NCI-H446 (cell line): ENCODE measurements at places on chromosomes 2 and 18.

- DNase-seq = no peak
Measured at GRCh38 chr2:163856941-163857340, 121.1 kb upstream of the FIGN start.

GRCh38 chr18:24584813-24585212 lies 124.4 kb downstream of the HRH4 start:
- DNase-seq = no peak

GRCh38 chr2:185955050-185955449 lies 216.4 kb downstream of the FSIP2 start:
- no peak for DNase-seq

DNA sequence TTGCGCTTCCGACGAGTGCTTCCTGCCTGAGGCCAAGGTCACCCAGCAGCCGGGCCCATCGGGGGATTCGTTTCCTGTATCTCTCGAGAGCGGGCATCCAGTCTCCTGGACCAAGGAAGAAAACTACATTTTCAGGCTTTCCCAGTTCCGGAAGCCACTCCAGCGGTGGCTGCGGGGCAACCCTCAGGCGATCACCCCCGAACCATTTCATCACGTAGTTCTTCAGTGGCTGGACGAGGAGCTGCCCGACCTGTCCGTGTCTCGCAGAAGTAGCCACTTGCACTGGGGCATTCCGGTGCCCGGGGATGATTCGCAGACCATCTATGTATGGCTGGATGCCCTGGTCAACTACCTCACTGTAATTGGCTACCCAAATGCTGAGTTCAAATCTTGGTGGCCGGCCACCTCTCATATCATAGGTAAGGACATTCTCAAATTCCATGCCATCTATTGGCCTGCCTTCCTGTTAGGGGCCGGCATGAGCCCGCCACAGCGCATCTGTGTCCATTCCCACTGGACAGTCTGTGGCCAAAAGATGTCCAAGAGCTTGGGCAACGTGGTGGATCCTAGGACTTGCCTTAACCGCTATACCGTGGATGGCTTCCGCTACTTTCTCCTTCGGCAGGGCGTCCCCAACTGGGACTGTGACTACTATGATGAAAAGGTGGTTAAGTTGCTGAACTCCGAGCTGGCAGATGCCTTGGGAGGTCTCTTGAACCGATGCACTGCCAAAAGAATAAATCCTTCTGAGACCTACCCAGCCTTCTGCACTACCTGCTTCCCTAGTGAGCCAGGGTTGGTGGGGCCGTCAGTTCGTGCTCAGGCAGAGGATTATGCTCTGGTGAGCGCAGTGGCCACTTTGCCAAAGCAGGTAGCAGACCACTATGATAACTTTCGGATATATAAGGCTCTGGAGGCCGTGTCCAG lies 1.0 kb downstream of the MARS2 start:
- peak; percentile 11 for DNase-seq

DNA sequence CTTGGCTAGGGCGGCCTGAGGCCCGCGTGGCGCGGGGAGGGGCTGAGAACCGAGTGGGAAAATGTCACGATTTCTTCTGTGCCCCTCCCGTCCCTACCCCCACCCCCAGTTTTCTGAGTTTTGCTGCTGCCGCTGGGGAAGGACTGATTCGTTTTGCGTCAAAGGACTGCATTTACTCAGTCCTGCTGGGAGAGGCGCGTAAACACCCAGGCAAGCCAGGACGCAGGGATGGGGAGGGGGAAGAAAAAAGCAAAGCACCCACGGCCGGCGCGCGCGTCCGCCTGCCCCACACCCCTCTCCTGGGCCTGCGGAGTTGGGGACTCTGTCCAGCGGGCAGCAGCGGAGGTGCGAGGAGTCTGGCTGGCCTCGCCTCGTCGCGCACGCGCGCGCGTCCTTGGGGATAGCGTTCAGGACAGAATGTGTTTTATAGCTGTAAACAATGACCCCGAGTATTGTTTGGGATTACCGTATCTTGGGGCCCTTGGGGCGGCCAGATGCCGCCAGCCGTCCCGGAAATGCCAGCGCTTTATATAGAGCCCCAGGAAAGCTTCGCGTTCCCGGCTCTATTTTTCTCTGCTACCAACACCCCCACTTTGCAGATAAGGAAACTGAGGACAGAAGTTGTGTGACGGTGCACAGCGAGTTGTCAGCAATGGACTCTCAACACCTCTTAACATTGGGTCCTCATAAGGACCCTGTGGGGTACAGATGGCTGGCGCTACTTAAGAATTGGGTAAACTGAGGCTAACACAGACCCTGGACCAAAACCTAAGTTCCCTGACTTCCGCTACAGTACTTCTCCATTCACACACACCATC lies 1.7 kb upstream of the FOSL2 start:
- no peak for DNase-seq

DNA sequence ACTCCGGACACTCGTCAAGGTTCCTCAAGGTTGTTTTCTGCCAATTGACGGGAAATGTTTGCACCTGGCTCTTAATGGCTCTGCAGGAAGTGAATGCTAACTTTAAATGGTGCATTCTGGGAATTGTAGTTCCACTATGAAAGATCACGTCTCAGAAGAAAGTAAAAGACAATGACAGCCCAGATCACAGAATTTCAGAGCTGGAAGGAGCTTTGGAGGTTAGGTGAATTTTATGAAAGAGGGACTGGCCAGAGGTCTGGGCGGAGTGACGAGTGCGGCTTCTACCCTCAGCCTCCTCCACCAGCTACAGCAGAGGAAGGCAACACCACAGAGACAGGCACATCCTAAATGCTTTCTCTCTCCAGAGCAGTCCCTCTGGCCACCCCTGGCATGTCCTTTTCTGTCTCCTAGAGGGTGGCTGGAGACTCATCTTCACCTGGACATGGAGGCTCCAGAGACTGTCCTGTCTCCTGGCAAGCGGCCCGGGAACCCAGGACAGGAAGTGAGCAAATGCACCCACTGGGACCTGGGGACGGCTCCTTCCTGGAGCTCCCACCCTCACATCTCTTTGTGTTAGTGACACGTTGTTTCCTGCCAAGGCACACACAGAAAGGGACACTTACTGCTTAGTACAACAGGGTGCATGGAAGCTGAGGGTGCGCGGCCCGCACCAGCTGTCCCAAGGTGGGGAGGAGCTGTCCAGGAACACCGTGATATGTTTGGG lies 19.4 kb downstream of the THAP4 start:
- no peak for DNase-seq

- DNase-seq = no peak
Measured at GRCh38 chr2:215843579-215843978, 169.8 kb downstream of the MREG start.

- peak; percentile 68 for DNase-seq
Measured at GRCh38 chr2:51994123-51994763, 962.3 kb upstream of the NRXN1 start.

GRCh38 chr2:45874344-45874743 lies 222.9 kb downstream of the PRKCE start:
- peak; percentile 90 for DNase-seq

- DNase-seq = peak; percentile 48
Measured at GRCh38 chr2:133674433-133675331, 106.4 kb upstream of the NCKAP5 start.

- no peak for DNase-seq
Measured at GRCh38 chr2:29139152-29139551, 23.9 kb downstream of the CLIP4 start.

DNA sequence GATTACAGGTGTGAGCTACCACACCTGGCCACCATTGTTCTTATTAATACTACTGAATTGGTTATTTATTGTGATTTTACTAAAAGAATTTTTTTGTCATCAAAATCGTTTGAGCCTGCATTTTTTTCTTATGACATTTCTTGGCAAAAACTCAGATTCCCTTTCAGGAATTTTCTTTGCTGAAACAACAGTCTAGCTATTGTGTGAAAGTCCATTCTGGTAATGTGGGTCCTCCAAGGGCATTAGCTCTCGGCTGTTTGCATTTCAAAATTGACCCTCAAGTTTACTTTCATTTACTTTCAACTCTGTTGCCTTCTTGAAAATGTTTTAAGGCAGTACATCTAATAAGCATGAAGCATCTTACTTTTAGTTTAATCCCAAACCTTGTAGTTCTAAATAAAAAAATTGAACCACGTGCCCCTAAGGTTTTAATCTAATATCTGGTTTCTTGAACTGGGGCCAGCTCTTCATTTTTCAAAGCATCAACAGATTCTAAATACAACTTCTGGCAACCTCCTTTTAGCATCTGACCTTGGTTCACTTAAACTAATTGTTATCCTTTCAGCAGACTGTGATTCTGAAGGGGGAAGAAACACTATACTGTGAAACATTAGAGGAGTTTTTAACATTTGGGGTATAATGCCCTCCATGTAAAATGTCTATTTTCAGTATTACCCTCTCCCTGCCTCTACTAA lies 325.2 kb upstream of the RAB12 start:
- DNase-seq = no peak

DNA sequence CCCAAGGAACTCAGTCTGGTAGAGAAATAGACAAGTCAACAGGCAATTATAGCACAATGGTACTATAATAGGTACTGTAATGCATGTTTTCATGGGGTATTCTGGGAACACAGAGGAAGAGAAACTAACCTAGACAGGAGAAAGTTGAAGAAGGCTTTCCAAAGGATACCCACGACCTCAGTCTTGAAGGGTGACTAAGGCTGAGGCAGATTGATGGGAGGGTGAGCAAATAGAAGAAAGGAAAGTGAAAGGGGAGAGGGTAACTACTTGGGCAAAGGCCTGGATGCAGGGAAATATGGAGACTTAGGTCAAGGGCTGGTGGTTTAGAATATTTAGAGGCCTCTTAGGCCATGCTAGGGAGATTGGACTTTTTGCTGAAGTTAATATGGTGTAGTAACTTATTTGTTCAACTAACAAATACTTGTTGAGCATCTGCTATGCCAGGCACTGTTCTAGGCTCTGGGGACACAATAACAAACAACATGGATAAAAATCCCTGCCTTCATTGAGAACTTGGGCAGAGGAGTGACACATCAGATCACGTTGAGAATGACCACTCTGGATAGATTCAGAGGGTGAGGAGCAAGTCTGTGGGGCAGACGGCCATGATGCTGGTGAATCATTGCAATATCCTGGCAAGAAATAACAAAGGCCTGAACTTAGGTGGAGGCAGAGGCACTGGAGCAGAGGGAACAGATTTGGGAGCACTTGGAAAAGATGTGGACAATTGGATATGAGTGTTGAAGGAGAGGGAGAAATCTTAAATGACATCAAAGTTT lies 56.4 kb downstream of the PLB1 start:
- no peak for DNase-seq

DNA sequence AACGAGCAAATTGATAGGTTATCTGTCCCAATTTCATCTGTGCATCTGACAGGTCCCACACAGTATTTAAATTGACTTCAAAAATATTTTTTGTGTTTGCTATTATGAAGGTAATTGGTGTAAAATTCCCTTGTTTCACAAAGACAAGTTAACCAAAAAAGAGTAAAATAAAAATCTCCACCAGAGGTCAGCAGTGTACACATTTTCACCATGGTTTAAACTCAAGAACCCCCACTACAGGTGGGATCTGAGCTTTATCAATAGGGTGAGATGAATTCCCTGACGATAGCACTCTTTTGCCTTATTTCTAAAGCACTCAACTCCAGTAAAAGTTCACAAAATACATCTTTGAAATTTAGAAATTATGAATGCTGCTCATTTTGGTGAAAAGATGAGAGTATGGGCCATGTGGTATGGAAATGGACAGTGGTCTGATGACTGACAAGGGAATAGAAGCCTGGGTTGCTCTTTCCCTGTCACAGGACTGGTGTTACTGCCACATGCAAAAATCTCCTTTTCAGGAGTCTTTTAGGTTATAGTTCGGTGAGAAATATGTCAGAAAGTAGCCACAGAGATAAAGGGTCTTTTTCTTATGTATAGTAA lies 68.0 kb downstream of the SERPINB8 start:
- DNase-seq = peak; percentile 63

DNA sequence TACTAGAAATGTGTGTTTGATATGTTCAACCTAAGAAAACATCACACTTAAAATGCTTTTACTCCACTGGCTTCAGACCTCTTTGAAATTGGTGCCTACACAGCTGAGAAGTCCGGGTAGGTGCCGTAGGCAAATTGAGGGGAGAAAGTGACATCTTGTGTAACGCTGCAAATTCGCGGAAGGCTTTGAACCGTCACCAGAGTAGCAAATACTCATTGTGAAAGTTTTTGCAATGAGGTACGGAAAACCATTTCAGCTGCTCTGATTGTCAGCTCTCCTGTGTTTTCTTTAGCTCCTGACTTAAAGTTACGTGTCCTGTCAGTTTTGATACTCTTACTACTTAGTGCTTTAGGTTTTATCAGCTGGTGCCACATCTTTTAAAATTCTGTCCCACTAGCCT lies 224.5 kb downstream of the FAM210A start:
- DNase-seq = no peak

GRCh38 chr18:11072632-11073031 lies 76.7 kb downstream of the PIEZO2 start:
- no peak for DNase-seq

DNA sequence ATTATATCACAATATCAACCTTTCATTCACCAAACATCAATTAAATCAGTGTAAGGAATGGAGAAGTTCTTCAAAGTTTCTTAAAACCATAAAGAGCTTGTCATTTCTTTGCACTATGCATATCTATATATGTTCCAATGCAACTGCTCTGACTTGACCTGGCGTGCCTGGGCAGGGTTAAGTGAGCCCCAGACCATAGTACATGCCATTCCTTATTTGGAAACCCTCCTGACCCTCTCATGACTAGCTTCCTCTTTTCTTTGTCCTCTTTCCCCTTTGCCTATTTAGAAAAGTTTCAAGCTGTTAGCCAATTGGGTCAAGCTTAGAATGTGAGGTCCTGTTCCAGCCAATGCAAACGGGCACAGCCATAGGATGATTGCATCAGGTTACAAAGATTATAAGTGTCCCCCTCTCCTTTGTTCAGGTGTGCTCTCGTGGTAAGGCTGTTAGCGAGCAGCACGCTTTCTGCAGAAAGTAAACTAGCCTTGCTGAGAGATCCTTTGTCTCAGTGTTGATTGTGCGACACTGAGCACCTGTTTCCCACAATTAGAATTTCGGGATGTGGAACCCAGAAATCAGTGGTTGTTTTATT lies 78.2 kb upstream of the UXS1 start:
- no peak for DNase-seq

DNA sequence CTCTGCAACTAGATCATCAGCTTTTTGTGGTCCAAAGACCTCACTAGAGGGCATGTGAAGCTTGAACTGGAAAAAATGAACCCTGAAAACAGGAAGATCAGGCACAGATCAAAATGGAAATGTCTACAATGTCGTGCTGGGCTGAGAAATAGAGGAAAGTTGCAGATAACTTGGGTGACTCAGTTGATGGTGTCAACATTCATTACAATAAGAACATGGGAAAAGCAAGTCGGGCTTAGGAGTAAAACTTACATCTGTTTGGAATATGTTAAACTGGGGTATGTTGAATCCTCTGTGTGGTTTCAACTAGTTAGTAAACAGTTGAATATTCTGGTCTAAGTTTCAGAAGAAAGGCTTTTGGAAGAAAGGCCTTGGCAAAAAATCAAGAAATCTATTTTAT lies 940.4 kb downstream of the ERBB4 start:
- DNase-seq = no peak

GRCh38 chr18:13051950-13052349 lies 60.8 kb downstream of the CEP192 start:
- no peak for DNase-seq
